ENCODE measurements at places on chromosomes 5 and 9. TPM values are rescaled to one million over a fixed set of nuclear protein-coding genes. Genes with fewer than 3 reads are reported as not detected.

- H3K4me3 ChIP-seq, result no peak overlapping the region
- no peaks in the 10 kb centered on the region for H3K36me3 ChIP-seq
- H3K27ac ChIP-seq, result no peak overlapping the region
- H3K4me1 ChIP-seq, result no peaks in the 10 kb centered on the region
- DNase-seq, result no peak
These were observed 301.3 kb upstream of the ADCY2 start for GRCh38 chr5:7094626-7095025.

GRCh38 chr5:177535125-177535524, 18.4 kb upstream of the DDX41 start:
- H3K4me3 ChIP-seq, result no peak overlapping the region
- H3K4me1 ChIP-seq, result peaks cover 28% of the 10 kb centered on the region
- no peak overlapping the region for H3K27ac ChIP-seq
- H3K27me3 ChIP-seq, result no peaks in the 10 kb centered on the region

DNA sequence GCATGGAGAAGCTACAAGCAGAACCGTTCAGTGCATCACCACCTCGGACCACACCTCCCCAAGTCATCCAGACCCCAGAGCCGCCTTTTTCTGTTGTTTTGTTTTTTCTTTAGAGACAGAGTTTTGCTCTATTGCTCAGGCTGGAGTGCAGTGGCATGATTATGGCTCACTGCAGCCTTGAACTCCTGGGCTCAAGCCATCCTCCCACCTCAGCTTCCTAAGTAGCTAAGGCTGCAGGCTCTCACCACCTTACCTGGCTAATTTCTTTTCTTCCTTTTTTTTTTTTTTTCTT, 13.5 kb upstream of the SFXN1 start:
- H3K36me3 ChIP-seq, result no peaks in the 10 kb centered on the region
- no peak overlapping the region for H3K27ac ChIP-seq
- no peaks in the 10 kb centered on the region for H3K4me1 ChIP-seq
- no peak overlapping the region for H3K4me3 ChIP-seq
- no peaks in the 10 kb centered on the region for H3K27me3 ChIP-seq

- no peaks in the 10 kb centered on the region for H3K36me3 ChIP-seq
- peak overlapping the region; percentile 80 for H3K27ac ChIP-seq
- H3K4me3 ChIP-seq, result no peak overlapping the region
- H3K4me1 ChIP-seq, result peaks cover 7% of the 10 kb centered on the region
- peak; percentile 77 for DNase-seq
These were observed 64.5 kb upstream of the ERBIN start for GRCh38 chr5:65861830-65862241.

GRCh38 chr5:123365156-123365555, 58.0 kb downstream of the CEP120 start:
- H3K27ac ChIP-seq, result no peak overlapping the region
- no peaks in the 10 kb centered on the region for H3K36me3 ChIP-seq
- peak; percentile 13 for DNase-seq
- H3K4me3 ChIP-seq, result no peak overlapping the region
- no peaks in the 10 kb centered on the region for H3K4me1 ChIP-seq

DNA sequence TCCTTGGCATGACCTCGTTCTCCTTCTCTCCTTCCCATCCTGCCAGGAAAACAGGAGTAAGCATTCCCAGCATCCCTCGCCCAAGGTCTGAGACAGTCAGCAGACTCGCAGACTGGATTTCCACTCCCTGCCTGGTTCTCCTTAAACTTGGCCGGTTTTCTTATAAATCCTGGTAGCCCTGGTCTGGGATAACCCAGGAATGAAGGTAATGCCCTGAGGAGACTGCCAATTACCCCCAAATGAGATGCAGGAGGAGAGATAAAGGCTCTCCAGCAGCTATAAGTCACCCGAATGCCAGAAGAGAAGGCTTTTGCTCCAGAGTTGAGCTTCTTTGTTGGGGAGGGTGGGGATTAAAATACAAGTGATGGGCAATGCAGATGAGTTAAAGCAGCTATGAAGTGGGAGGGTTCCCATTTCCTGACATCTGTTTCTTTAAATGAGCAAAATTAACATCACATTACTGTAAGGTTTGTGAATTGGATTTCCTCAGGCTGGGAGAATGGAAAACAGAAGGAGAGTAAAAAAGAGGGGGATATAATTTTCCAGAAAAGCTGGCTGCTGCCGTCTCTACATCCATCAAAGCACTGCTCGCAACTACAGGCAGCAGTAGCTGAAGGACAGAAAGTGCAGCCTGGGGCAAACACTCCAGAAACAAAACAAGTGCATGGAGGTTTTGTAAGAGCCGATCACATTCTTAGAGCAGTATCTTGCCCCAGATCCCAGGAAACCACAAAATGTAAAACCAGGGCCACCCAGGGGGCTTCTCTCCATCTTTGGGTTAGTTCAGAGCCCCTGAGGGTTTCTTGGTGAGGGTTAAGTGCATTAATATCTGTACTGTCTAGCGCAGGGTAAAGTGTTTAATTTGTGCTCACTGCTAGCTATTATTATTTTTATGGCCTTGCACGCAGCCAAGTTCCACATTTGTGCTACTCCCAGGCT, 177.6 kb upstream of the PANK3 start:
- no peaks in the 10 kb centered on the region for H3K4me1 ChIP-seq
- H3K4me3 ChIP-seq, result no peak overlapping the region
- H3K36me3 ChIP-seq, result no peaks in the 10 kb centered on the region
- no peaks in the 10 kb centered on the region for H3K27me3 ChIP-seq
- DNase-seq, result no peak
- H3K27ac ChIP-seq, result no peak overlapping the region

GRCh38 chr9:88280816-88281382, 107.3 kb upstream of the SPIN1 start:
- H3K4me3 ChIP-seq, result no peak overlapping the region
- H3K27me3 ChIP-seq, result no peaks in the 10 kb centered on the region
- peak; percentile 80 for DNase-seq
- no peaks in the 10 kb centered on the region for H3K36me3 ChIP-seq

DNA sequence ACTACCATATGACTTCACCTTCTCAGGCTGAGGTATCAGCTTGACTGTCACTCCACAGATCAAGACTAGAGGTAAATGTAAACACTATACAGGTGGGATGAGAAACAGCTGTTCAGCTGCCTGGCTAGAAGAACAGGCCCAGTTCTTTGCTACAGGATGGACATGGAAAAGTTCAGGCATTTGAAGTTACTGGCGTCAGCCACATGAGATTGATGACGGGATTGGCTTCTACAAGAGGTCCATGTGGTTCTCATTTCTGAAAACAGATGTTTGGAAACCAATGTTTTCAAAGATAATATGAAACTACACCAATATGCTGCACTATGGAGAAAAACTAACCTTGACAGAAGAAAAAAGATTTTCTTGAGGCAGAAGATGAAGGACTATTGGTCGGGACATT, 324.1 kb downstream of the CDH10 start:
- no peaks in the 10 kb centered on the region for H3K36me3 ChIP-seq
- H3K27ac ChIP-seq, result no peak overlapping the region
- H3K27me3 ChIP-seq, result no peaks in the 10 kb centered on the region

The TRIM36 gene
- polyA plus RNA-seq, result 0.68 TPM

The DRD1 gene
- 0.19 TPM for polyA plus RNA-seq

The SLC31A2 gene
- 15.7 TPM for polyA plus RNA-seq

The CER1 gene
- polyA plus RNA-seq, result not detected
